Stimulated activated effector memory CD8-positive, alpha-beta T cell treated with anti-CD3 and anti-CD28 coated beads, Interleukin-12 subunit alpha, Interleukin-12 subunit beta, amount 100 ng/mL, for 72 hours (primary cell): ENCODE measurements at places on chromosomes 1 and 21.

GRCh38 chr1:36706416-36706815, 223.7 kb upstream of the CSF3R start:
- DNase-seq, result no peak

DNA sequence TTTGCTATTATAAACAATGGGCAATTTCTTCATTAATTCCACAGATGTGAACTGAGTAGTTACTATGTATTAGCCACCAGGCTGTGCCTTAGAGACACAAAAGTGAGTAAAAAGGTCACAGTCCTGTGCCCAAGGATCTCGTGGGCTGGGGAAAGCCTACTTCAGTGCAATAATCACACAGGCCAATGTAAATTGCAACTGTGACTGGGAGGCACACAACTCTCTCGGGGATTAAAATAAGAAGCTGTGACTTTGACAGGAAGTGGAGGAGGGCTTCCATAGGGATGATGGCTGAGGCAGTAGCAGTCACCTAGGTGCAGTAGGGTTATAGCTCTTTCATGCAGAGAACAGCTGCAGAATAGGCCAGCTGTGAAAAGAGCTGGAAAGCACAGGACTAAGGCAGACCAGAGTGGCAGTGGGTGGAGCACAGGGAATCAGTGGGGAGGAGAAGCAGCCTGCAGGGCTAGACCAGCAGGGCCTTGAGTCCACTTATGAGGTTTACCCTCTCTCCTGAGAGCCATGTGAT, 121.9 kb downstream of the MAB21L3 start:
- DNase-seq, result no peak

DNA sequence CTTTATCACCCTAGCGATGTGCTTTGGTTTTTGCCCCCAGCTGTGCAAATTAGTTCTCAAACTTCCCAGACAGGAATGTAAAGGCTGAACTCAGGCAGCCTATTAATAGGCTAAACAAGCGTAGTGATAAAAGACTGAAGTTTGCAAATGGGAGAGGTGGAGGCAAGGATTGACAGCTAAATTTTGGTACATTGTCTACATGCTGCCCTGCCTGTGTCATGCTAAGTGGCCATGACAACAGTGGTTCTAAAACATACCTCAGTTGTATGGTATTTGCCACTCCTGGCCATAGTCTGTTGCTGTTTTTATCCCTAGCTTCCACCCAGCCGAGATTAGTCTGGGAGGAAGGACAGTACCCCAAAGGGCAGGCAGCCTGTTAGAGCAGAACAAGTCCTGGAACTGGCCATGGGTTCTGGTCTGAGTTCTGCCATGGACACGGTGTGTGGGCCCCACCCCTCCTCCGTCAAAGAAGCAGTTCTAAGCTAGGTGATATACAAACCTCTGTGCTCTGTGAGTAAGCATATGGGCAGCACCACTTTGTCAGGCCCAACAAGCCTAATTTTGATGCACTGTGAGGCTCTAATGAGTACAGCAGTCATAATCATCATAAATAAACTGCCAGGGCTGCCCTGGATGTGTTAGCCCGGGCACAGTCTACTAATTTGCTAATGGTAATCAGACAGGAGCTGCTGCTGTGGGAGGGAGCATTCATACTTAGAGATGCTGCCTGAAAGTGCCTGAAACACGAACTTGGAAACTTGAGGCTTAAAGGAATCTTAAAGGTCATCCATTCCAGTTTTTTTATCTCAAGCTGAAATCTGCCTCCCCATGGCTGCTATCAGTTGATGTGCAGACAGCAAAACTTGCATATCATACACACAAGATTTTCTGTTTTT, 177.1 kb downstream of the HHAT start:
- no peak for DNase-seq

DNA sequence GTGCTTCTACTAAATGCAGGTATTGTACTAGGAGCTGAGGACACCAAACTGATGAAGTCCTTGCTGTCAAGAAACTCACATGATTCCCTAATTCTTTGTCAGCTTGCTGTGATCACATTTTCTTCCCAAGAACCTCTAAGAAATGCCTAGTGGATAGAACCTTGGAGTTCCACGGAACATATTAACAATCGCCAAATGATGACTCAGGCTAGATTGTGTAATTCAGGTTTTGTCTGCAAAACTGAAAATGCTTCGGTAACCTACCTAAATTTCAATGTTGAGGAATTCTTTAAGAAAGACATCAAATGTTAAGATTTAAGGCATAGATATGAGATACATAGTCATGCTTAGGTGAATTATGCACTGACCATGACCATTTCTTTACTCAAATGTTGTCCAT, 1.7 kb upstream of the GADD45A start:
- DNase-seq, result no peak

- peak; percentile 63 for DNase-seq
Measured at GRCh38 chr1:180230791-180231505, 884 bp downstream of the LHX4 start.

DNA sequence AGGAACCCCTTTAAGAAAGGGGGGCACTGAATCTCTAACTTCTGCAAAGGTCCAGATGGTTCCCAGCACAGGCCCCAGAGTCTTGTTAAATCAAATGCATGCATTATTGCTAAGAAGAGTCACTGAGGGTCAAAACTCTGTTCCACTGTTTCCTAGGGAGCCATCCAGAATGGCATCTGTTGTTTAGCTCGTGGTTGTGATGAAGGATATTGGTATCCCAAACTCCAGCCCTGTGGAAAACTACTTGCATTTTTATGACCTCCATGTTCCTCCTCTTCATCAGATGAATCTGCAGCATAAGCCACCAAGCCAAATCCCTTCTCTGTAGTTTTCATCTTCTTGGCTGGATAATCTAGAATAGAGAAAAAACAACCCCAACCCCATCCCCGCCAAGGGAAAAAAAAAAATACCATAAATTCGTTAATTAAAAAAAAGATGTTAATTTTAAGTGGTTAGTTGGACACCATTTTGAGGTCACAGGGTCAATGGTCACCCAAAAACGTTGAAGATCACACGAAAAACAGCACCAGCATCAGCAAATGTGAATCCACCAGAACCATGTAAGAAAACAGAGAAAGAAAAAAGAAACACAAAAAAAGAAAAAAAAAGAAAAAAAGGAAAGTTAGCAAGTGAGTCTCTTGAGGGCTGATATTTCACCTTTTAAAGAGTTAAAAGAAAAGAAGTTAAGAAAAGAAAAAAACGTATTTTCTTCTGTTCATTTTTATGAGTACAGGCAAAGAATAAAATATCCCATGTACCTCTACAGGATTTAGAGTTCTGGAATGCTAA, 3.0 kb upstream of the RIT1 start:
- DNase-seq, result no peak

DNA sequence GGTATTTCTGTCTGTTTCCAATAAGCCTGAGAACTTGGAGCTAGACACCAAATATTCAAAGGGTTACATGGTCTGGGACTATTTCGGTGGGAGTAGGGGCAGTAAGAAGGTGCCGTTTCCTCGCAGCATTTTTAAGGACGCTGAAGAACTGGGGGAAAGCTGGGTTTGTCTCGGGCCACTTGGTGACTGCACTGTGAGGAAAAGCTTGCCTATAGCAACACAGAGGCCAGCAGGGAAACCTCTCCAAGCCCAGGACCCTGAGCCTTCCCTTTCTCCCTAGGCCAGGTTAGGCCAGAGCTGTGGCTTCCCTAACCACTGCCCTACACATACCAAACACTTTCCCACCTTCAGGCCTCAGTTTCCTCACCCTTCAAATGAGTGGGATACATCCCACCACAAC, 3.3 kb downstream of the GLIS1 start:
- no peak for DNase-seq

DNA sequence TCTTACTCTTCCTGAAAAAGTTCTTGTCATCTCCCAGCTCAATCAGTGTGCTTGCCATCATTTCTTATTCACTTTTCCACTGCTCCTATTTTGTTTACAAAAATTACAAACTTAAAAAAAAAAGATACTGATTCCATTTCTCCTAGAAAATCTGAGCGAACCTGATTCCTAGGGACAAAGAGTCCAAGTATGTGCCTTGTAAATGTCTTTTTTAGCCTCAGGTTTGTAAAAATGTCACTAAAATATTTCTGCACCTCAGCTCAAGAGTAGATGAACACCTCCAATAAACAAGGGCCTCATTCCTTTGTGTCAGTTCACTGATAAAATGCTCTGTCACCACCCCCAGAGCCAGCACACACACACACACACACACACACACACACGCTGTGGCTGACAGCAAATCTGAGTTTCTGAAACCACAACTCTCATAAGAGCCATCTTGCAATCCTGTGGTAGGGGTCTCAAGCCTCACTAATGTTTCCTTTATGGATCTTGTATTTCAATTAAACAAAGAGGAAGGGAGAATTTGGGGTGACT, 299.2 kb downstream of the PBX1 start:
- no peak for DNase-seq

DNA sequence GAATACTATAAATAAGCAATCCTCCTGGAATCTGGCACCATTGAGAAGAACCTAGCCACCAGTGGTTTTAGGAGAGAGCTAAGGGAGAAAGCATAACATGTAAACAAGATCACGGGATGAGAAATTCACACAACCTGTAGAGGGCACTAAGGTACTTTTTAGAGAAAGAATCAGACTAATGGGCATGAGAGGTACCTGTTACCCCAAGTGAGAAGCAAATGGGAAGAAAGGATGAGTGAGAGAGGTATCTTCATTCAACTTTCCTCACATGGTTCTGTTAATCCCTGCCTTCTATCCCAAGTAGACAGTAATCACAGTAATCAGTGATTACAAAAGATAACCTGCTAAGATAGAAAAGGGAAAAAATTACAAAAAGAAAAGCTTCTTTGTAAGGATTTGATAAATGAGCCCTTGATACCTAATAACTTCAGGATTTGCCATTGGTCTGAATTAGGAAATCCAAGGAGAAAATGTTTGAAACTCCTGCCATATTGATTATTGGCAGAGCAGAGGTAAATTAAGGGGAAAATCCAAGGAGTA, 251.1 kb upstream of the ADGRL2 start:
- DNase-seq, result no peak

DNA sequence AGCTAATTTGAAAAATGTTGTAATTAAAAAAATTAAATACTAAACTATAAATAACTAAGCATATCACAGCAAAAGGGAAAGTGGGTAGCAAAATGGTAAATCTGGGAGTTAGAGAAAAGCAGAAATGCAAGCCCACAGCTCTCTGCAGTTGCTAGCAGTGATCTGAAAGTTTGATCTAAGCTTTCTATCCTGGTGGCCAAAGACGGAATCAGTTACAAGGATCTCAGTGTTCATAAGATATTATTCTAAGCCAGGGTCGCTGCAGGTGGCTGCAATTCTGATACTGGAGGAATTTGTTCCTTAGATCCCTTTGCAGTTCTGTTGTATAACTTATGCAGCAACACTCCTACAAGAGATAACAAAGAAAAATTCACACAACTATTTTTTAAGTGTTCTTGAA, 363.7 kb downstream of the SETD4 start:
- no peak for DNase-seq

GRCh38 chr1:204697893-204698292, 12.4 kb upstream of the LRRN2 start:
- DNase-seq, result no peak
